ENCODE measurements at places on chromosomes 4 and X. TPM values are rescaled to one million over a fixed set of nuclear protein-coding genes. Genes with fewer than 3 reads are reported as not detected.

- H3K36me3 ChIP-seq = no peaks in the 10 kb centered on the region
- no peak overlapping the region for H3K4me3 ChIP-seq
- DNase-seq = no peak
- H3K27me3 ChIP-seq = no peaks in the 10 kb centered on the region
- no peak overlapping the region for H3K27ac ChIP-seq
These were observed 12.7 kb upstream of the SMIM43 start for GRCh38 chr4:121777625-121778024.

- no peaks in the 10 kb centered on the region for H3K27me3 ChIP-seq
- no peaks in the 10 kb centered on the region for H3K4me1 ChIP-seq
- no peak overlapping the region for H3K4me3 ChIP-seq
- no peak overlapping the region for H3K27ac ChIP-seq
- no peaks in the 10 kb centered on the region for H3K36me3 ChIP-seq
These were observed 129.0 kb upstream of the KCNIP4 start for GRCh38 chr4:22077571-22077970.

DNA sequence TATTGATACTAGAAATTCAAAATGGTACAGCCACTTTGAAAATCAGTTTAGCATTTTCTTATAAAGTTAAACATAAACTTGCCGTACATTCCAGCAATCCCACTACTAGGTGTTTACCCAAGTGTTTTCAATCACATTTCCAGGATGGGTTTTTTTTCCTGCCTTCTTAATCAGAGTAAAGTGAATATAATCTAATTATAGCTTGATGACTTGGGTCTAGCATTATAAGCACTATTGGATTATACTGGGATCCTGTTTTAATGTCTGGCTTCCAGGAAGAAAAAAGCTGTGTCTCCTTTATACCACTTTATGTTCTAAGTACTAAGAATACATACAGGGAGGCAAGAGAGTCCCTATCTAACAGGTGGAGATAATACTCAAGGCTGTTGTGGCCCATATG, 103.3 kb upstream of the KLHL13 start:
- DNase-seq = no peak
- H3K27me3 ChIP-seq = no peaks in the 10 kb centered on the region
- no peak overlapping the region for H3K27ac ChIP-seq
- H3K36me3 ChIP-seq = no peaks in the 10 kb centered on the region
- H3K4me3 ChIP-seq = no peak overlapping the region

The CXCL10 gene
- 3.3 TPM for total RNA-seq

GRCh38 chr4:183130328-183131155, 31.5 kb downstream of the WWC2 start:
- H3K36me3 ChIP-seq = no peaks in the 10 kb centered on the region
- no peak overlapping the region for H3K4me3 ChIP-seq
- no peak for DNase-seq
- no peak overlapping the region for H3K27ac ChIP-seq
- H3K27me3 ChIP-seq = no peaks in the 10 kb centered on the region

DNA sequence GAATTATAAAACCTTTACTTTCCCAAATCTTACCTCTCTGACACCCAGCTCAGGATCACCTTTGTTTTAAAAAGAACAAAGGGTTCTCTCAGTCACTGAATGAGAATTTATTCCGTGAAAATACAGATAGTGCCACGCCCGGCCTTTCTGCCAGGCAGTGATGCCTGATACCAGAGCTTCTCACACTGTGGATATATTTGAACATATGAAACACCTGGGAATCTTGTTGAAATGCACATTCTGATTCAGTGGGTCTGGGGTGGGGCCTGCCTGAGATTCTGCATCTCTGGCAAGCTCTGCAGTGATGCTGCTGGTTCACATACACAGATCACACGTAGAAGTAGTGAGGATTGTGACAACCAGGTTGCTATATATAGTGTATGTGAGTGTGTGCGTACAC, 46.0 kb downstream of the ELOVL6 start:
- H3K27me3 ChIP-seq = no peaks in the 10 kb centered on the region
- no peak for DNase-seq
- H3K4me3 ChIP-seq = no peak overlapping the region
- H3K4me1 ChIP-seq = no peaks in the 10 kb centered on the region
- H3K36me3 ChIP-seq = no peaks in the 10 kb centered on the region
- H3K27ac ChIP-seq = no peak overlapping the region

GRCh38 chrX:38080808-38081207, 74.5 kb downstream of the SYTL5 start:
- no peaks in the 10 kb centered on the region for H3K36me3 ChIP-seq
- H3K27ac ChIP-seq = no peak overlapping the region
- H3K27me3 ChIP-seq = no peaks in the 10 kb centered on the region
- no peak overlapping the region for H3K4me3 ChIP-seq
- H3K4me1 ChIP-seq = no peaks in the 10 kb centered on the region
- DNase-seq = no peak

DNA sequence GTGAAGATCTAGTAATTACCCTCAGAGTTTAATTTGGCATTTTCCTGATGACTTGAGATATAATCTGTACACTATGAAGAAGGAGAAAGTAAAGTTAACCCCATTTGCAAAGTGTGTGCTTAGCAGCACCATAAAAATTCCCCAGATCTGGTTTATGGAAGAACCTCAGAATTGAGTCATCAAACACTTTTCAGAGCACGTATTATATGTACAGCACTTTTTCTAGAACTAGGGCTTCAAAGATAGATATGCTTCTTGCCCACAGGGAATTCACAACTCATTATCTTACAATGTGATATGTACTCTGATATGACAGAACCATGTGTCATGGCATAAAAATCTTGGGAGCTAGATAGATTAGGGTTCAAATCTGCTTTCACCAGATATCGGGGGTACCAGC, 150.9 kb downstream of the SLC10A7 start:
- H3K27ac ChIP-seq = no peak overlapping the region
- H3K36me3 ChIP-seq = no peaks in the 10 kb centered on the region
- H3K4me3 ChIP-seq = no peak overlapping the region
- no peaks in the 10 kb centered on the region for H3K27me3 ChIP-seq

The KLHL34 gene
- total RNA-seq = not detected

GRCh38 chrX:43618366-43619205, 37.5 kb upstream of the MAOA start:
- H3K27ac ChIP-seq = no peak overlapping the region
- no peak overlapping the region for H3K4me3 ChIP-seq
- DNase-seq = no peak
- no peaks in the 10 kb centered on the region for H3K4me1 ChIP-seq
